ENCODE measurements at places on chromosomes 4 and X. TPM values are rescaled to one million over a fixed set of nuclear protein-coding genes. Genes with fewer than 3 reads are reported as not detected.

Gene SPINK2
- 0.81 TPM for total RNA-seq

Gene RBPJ
- total RNA-seq = 80.6 TPM

Gene ARHGAP10
- 14.7 TPM for total RNA-seq

Gene CITED1
- total RNA-seq = 5.8 TPM

Gene VCX3A
- total RNA-seq = not detected

Gene IL15
- total RNA-seq = 0.16 TPM

Gene F9
- not detected for total RNA-seq

Gene MUC7
- total RNA-seq = 0.27 TPM

Gene ATP6AP1
- total RNA-seq = 155 TPM

Gene CC2D2A
- 56.0 TPM for total RNA-seq

Gene PPARGC1A
- total RNA-seq = 7.0 TPM

Gene IL2RG
- 0.58 TPM for total RNA-seq

Gene NAP1L2
- 17.0 TPM for total RNA-seq

Gene ASMT
- total RNA-seq = not detected

Gene ODAM
- not detected for total RNA-seq

Gene LUZP4
- total RNA-seq = not detected

Gene NCAPG
- total RNA-seq = 1.7 TPM

Gene MED28
- total RNA-seq = 29.6 TPM

Gene RTL9
- 1.3 TPM for total RNA-seq

Gene NEUROG2
- 0.43 TPM for total RNA-seq

Gene TLR2
- 0.38 TPM for total RNA-seq

Gene ADGRG2
- 1.7 TPM for total RNA-seq

Gene PSAPL1
- total RNA-seq = 0.09 TPM

Gene LDB2
- 8.5 TPM for total RNA-seq

Gene AADAT
- 17.8 TPM for total RNA-seq

Gene FBXL5
- total RNA-seq = 61.3 TPM

Gene GABRG1
- total RNA-seq = 0.19 TPM

Gene TIGD2
- total RNA-seq = 11.0 TPM

Gene SCLT1
- total RNA-seq = 19.5 TPM

Gene OTOP1
- total RNA-seq = not detected

Gene CENPVL3
- not detected for total RNA-seq

Gene POU3F4
- total RNA-seq = 6.7 TPM

Gene TMPRSS11A
- 0.10 TPM for total RNA-seq

Gene FATE1
- total RNA-seq = not detected

Gene GATA1
- not detected for total RNA-seq

Gene POLA1
- 11.2 TPM for total RNA-seq

Gene MAGEA3
- not detected for total RNA-seq

Gene LNX1
- total RNA-seq = 3.4 TPM

Gene KDR
- total RNA-seq = 0.46 TPM

Gene NUDT11
- 55.1 TPM for total RNA-seq

Gene APELA
- total RNA-seq = 63.5 TPM

Gene PABPC1L2A
- total RNA-seq = not detected

All from motor neuron (in vitro differentiated cells).